ENCODE measurements at places on chromosomes 4 and X.

- DNase-seq = no peak
Observed at GRCh38 chrX:156002507-156002906, 5.0 kb downstream of the IL9R start.

- no peak for DNase-seq
Observed at GRCh38 chrX:40761762-40762161, 26.4 kb upstream of the MED14 start.

DNA sequence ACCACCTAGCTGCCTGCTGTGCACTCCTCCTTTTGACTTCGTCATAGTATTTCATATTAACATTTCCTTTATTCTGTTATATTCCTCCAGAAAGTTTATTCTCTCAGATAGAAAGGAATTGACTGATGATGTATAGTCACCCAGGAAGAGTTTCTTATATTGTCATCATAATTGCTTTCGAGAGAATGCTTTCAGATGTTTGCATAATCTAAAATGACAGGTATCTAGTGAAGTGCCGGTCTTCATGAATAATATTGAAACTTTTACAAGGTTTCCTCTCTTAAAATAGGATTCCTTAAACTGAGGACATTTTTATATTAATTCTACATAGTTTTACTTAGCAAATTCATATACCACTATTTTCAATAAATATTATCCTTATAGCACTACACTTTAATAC lies 10.1 kb downstream of the SEC24D start:
- DNase-seq = no peak

DNA sequence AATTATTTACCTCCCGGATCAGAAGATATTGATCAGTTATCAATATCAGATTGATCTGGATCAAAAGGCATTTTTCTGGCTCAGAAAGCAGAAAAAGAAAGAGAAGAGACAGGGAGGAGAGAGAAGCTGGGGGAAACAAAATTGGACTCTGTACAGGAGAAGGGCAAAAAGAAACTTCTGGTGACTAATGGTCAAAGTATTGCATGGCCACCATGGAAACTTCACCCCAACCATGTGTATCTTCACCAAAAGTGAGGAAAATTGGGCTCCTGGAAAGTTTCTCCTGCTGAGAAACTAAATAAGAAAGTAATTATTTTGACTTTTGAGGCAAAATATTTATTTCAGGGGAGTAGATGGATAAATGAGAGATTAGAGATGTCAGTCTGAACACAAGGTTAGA lies 33.9 kb downstream of the RNF150 start:
- DNase-seq = no peak

DNA sequence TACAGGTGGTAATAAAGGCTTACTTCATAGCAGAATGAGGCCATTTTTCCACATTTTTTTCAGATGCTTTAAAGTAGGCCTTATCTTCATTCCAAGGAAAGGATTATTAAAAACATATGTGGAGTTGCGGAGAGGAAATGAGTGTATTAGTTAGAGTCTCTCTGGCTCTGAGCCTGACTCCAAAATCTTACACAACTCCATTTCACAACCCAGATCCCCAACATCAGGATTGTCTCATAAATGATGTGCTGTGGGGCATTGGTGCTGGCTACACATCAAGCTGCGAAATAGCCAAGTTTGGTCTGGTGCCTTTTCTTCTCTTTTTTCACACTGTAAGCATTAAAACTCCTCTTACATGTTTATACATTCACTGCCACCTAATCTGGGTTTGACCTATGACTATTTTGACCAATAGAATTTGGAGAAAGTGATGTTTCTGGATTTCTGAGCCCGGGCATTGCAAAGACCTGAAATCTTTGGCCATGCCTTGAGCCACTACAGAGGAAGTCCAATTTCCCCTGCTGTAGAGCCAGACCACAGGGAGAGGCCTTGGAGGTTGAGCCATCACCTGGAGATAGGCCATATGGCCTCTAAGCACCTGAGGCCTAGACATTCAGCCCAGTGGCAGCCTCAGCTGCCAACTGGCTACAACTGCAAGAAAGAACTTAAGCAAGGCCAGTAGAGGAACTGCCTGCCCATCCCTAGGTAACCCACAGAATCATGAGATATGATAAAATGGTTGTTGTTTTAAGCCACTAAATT lies 16.7 kb upstream of the SOD3 start:
- DNase-seq = no peak

- DNase-seq = no peak
Observed at GRCh38 chrX:150841456-150842197, 56.8 kb downstream of the CD99L2 start.

DNA sequence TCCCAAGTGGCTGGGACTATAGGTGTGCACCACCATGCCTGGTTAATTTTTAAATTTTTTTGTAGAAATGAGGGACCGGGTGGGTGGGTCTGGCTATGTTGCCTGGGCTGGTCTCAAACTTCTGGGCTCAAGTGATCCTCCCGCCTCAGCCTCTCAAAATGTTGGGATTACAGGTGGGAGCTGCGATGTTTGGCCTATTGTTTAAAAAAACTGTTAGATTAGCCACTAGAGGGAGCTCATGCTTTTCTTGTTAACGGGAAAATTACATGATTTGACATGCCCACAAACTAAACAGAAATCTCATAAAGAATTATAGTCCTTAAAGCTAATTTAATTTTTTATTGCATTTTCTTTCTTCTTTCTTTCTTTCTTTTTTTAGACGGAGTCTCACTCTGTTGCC lies 5.0 kb upstream of the SDAD1 start:
- DNase-seq = peak; percentile 53

- no peak for DNase-seq
Observed at GRCh38 chr4:99654361-99654761, 3.3 kb downstream of the C4orf54 start.

DNA sequence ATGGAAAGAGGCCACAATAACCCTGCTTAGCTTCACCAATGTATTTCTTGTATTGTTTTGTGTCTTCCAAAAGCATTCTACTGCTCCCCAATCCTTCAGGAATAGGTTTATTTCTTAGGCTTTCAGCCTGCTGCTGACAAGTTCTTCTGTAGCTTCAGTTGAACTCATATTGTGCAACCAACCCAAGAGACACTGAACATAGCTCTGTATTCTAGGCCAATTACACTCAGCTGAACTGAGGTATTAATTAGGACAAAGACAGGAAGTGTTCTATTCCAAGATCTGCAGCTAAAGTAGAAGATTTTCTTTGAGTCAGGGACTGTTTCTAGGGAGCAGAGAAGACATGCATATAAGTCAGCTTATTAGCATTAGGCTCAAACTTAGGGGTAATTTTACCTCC lies 151.8 kb downstream of the LHFPL1 start:
- no peak for DNase-seq

- DNase-seq = peak; percentile 26
Observed at GRCh38 chr4:6044805-6045204, 26.6 kb upstream of the C4orf50 start.

DNA sequence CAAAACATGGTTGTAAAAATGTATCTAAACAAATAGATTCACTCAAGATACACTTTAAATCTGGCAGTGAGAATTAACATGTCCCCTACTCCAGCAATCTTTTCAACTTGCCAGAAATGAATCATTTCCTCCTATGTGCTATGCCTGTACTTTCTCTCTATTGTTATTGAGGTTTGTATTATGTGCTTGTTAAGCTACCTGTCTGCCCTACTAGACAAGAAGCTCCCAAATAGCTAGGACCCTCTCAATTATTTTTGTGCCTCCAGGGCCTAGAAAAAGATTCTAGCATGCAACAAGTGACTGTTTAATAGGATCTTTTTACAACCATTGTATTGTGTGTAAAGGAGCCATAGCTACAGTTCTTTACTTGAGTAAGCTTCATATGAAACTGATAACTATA lies 3.5 kb upstream of the SAP30 start:
- DNase-seq = no peak

- peak; percentile 98 for DNase-seq
Observed at GRCh38 chr4:81808011-81808672, 336.4 kb upstream of the RASGEF1B start.

- peak; percentile 16 for DNase-seq
Observed at GRCh38 chrX:38500141-38500540, 61.2 kb upstream of the TSPAN7 start.

DNA sequence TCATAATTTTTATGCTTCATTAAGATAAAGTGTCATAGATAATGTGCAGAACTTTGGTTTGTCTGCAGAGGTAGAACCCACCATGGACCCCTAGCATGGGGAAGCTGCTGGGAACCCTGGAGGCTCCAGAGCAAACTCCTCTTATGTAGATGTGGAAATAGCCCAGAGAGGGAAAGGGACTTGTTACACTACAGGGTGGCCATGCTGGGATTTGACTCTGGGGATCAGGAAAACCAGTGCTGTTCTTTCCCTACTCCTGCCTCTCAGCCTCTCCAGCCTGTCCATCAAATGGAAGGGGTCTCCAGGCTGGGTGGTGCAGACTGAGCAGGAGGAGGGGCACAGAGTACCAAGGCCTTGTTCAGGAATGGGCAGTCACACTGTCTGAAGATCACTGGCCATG lies 54.2 kb downstream of the MSX1 start:
- no peak for DNase-seq

DNA sequence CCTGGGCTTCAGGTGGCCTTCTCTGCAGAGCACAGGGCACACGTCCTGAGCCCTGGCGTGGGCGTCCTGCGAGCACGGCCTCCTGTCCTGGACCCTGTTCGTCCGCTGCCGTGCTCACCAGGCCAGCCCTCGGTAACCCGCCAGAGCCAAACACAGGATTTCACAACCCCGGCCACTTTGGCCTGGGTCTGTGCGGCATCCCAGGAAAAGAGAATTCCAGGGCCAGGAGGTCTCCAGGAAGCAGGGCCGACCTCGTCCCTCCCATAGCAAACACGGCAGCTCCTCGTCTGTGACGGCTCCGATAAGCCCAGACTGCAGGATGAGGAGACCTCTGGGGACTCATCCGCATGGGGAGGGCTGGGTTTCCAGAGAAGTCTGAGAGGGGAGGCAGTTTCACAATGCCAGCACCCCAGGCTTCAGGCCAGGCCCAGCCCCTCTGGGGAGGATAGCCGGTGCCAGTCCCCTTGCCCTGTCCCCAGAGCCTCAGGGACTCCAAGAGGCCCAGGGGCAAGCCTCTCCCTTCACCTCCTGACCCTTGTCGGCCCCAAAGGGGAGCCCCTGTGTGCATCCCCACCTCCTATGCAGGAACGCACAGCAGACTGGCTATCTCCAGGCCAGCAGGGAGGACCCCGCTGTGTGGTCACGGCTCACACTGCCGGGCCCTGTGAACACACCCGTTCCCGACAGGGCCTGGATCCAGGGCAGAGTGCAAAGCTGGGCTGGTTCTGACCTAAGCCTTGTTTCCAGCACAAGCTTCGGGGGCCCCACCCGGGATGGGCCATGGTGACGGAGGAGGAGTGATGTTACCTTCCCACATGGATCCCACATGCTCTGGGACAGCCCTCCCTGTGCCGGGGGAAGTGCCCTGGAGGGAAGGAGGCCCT lies 22.3 kb upstream of the HTRA3 start:
- no peak for DNase-seq

DNA sequence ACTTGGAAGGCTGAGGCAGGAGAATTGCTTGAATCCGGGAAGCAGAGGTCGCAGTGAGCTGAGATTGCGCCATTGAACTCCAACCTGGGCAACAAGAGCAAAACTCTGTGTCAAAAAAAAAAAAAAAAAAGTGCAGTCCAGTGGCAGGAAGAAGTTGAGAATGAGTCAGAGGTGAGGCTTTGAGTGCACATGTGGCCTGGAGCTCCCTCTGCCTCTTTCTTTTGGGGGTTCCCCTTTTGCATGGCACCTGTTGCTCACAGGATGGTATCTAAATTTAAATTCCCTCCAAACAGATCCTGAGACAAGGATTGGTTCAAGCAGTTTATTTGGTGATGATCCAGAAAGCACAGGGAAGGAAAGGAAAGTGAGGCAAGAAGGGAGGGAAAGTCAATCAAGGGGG lies 151.4 kb upstream of the STX18 start:
- no peak for DNase-seq

- DNase-seq = no peak
Observed at GRCh38 chrX:107440187-107440586, 9.3 kb upstream of the FRMPD3 start.

GRCh38 chrX:316351-317325 lies 2.0 kb downstream of the GTPBP6 start:
- no peak for DNase-seq

DNA sequence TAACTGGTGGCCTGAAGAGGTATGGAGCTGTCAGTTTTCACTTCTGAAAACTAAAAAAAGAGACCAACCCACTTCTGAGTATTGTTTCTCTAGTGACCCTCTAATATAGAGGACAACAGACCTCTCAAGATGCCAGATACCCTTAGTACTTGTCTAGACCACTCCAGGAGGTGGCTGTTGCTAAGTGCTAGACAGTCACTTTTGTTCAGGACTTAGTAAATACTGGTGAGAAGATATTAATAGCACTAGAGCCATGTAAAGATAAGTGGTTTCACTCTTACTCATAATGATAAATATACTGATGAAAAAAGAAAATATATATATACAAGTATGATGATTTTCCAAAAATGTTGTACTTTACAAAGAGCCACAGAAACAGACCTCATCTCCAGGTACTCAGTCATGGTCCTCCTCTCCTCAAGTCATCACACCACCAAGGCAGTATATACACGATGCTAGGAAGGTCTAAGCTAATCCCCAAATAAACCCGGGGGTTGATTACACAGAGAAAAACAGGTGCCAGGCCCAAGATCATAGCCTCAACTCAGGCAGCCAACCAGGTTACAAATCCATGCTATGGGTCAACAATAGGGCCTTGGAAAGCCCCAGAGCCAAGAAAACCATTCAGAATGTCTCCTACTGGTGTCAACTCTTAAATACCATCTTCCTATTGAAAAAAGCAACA lies 66.9 kb downstream of the ARHGEF9 start:
- no peak for DNase-seq

DNA sequence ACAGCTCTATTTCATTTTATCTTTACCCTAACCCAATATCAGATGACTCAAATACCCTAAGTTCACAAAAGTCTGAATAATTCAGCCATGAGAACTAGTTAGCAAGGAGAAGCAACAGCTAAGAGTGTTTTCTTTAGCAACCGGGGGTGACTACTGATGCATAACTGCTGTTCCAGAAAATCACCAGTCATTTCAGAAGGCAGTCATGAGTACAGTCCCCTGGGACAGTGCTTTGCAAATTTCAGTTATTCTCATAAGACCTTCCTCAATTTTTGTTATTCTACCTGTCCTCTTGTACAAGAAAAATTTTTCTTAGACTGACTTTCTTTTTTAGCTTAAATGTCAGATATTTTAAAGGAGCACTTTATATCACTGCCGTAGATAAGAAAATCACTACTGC lies 16.4 kb downstream of the BANK1 start:
- no peak for DNase-seq

- DNase-seq = no peak
Observed at GRCh38 chrX:15973299-15973698, 118.7 kb upstream of the AP1S2 start.

DNA sequence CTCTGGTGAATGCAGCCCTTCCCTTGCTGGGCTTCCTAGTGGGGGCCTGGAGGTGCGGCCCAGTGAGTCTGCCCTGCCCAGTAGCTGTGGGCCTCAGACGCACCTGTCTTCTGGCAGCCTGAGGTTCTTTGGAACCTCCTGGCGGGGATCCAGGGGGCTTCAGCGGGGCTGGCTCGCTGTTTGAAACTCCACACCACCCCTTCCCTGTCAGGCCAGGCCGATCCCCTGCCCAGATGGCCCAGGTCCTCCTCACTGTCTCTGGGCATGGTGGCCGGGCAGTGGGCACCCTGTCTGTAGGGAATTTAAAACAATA lies 10.7 kb upstream of the NKX1-1 start:
- no peak for DNase-seq

GRCh38 chr4:83191026-83191425 lies 76.5 kb upstream of the PLAC8 start:
- no peak for DNase-seq

GRCh38 chr4:148054275-148054674 lies 322.4 kb downstream of the ARHGAP10 start:
- peak; percentile 63 for DNase-seq

All from NCI-H1092 treated with DMSO at 0.1 percent for 48 hours (cell line).